ENCODE measurements at places on chromosomes 11 and 22.

DNA sequence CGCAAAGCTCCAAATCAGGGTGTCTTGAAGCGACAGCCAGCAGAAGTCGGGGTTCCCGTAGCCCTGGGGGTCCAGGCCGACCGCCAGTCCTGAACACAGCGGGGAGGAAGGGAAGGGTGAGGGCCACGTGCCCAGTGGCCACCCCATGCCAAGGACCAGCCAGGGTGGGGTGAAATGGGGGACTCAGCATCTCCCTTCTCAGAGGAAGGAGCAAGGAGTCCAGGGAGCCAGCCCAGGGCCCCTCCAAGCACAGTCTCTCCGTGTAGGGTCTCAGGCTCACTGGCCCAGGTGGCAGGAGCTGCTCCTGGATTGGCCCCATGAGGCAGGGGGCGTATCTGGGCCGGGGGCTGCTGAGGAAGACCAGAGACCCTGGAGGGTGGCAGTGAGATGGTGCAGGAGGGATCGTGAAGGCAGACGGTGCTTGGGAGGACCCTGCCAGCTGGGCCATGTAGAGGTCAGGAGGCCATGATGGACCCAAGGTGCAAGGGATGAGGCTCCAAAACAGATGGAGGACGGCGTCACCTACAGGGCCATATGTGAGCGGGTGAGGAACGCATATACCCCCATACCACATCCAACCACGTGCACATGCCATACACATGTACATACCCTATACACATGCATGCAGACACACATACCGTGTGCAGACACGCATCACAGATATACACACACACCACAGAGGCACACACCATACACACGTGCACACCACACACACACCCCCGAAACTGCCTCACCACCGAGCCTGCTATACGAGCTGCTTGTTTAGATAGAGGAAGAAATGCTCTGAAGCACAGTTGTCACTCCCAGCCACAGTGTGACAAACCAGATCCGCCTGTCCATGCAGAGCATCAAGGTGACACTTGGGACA, 34.4 kb downstream of the TRMU start:
- no peak for DNase-seq

DNA sequence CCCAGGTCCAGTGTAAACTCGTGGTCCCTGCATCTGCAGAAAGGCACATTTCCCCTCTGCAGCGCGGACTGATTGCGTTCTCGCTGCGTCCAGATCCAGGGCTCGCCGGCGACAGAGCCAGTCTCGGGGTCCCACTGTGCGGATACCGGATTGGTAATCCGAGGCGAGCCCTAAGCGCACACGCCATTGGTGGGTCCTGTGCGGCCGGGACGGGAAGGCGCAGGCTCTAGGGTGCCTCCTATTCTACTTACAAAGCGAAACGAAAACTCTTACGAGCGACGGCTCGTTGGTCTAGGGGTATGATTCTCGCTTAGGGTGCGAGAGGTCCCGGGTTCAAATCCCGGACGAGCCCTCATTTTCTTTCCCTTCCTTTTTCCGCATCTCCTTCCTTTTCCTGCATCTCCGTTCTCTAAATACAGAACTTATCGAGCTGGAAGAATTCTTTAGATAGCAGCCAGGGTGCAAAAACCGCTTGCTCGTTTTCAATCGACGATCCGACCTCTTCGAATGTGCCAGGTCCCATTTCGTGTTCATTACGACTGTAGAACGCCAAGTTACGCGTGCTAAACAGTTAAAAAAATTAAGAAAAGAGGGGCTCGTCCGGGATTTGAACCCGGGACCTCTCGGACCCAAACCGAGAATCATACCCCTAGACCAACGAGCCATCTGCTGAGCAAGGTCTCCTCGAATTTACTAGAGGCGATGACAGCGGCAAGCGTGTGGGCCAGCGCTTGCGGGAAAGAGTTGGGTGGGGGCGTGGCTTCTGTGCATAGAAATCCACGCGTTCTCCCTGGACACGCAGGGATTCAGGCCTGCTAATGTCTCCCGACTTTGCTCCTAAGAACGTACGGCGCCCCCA, 29.2 kb upstream of the WNT11 start:
- peak; percentile 94 for DNase-seq

DNA sequence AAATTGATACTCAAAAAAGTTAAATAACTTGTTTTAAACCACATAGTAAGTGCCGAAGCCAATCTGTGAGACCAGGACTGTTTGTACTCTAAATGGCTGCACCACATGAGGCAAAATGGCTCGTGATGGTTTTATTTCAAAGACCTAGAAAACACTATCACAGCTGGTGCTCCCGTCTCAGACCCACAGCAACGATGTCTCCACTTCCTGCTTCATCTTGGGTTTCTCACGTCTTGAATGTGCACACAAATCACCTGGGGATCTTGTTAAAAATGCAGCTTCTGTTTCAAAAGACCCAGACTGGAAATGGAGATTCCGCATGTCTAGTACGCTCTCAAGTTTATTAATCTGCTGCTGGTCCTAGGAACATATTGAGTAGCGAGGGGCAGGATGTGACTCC, 1.2 kb downstream of the CD3E start:
- no peak for DNase-seq

GRCh38 chr22:30186041-30186440, 60.5 kb downstream of the LIF start:
- no peak for DNase-seq

DNA sequence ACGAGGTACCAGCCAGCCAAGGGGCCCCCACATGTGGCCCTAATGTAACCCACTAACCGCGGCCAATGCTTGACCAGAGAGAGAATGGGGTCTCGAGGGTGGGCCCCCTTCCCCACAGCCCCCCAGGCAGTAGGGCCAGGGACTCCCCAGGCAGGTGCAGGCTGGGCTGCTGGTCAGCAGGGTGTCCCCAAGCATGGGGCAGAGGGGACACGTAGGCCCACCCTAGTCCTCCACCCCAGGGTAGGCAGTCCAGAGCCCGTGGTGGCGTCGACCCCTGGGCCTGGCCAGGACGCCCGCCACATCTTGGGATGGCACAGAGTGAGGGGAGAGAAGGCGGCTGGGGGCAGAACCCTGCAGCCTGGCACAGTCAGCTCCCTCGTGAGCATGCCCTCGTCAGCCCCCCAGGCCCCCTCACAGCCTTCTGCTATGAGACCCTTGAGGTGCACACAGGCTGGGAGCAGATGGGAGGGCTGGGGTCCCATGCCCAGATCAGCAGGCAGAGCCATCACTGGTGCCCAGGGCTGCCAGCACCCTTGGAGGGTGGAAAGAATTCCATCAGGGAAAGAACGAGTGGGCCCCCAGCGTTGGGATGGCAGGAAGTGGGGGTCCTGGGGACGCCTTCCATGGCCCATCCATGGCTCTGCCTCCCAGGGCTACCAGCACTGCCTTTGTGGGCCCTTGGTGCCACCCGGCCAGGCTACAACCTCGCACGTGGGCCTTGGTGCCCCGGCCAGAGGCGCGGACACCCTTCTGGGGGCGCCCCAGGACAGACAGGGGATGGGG, 6.1 kb downstream of the TNNT3 start:
- peak; percentile 46 for DNase-seq

GRCh38 chr22:40817737-40818136, 1.4 kb downstream of the SLC25A17 start:
- DNase-seq, result no peak

DNA sequence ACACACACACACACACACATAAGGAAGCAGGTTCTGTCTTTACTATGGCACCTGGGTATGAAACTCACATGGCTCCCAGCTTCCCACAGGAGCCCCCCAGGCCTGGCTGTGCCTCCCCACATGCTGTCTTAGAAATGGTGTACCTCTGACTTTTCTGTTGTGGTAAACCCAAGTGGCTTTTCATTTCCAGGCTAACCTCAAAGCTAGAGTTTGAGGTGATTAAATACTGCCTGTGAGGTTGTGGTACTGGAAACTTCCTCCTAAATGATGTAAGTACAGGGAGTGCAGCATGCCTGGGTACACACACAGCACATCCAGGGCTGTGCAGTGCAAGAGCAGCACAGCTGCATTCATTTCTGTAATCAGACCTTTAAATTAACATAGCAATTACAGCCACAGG, 34.4 kb downstream of the ME3 start:
- DNase-seq, result no peak

- no peak for DNase-seq
Measured at GRCh38 chr22:34334893-34335292, 414.6 kb upstream of the LARGE1 start.

GRCh38 chr11:35099278-35100012, 39.5 kb upstream of the CD44 start:
- no peak for DNase-seq

Data from kidney (tissue), 22 donors.